ENCODE measurements at places on chromosomes 1 and 21. TPM values are rescaled to one million over a fixed set of nuclear protein-coding genes. Genes with fewer than 3 reads are reported as not detected.

The AADACL3 gene
- polyA plus RNA-seq = not detected

The ZNF593OS gene
- polyA plus RNA-seq = 2.3 TPM

The NCF2 gene
- 5.5 TPM for polyA plus RNA-seq

The TMOD4 gene
- 27.4 TPM for polyA plus RNA-seq

The UMODL1 gene
- polyA plus RNA-seq = not detected

The CYP2J2 gene
- polyA plus RNA-seq = 93.5 TPM

The GCSAML gene
- polyA plus RNA-seq = 0.15 TPM

The ADAMTSL4 gene
- polyA plus RNA-seq = 65.4 TPM

The SYDE2 gene
- 2.4 TPM for polyA plus RNA-seq

The TPTE gene
- not detected for polyA plus RNA-seq

The GJA4 gene
- 37.1 TPM for polyA plus RNA-seq

The DNASE2B gene
- 0.17 TPM for polyA plus RNA-seq

The RBBP4 gene
- 149 TPM for polyA plus RNA-seq

The BLACAT1 gene
- polyA plus RNA-seq = not detected

The FHL3 gene
- 162 TPM for polyA plus RNA-seq

The DCDC2B gene
- polyA plus RNA-seq = 0.67 TPM

The DPYD gene
- 8.3 TPM for polyA plus RNA-seq

The PGLYRP4 gene
- polyA plus RNA-seq = not detected

The FAM72A gene
- 5.4 TPM for polyA plus RNA-seq

The SPRR2F gene
- not detected for polyA plus RNA-seq

The FAM163A gene
- 0.31 TPM for polyA plus RNA-seq

The LRRC42 gene
- 20.2 TPM for polyA plus RNA-seq

The DYRK1A gene
- polyA plus RNA-seq = 58.9 TPM

The AIRE gene
- 0.15 TPM for polyA plus RNA-seq

The PEAR1 gene
- 29.2 TPM for polyA plus RNA-seq

The S100A2 gene
- 2.2 TPM for polyA plus RNA-seq

The TMEM269 gene
- 0.79 TPM for polyA plus RNA-seq

The MCOLN3 gene
- polyA plus RNA-seq = 2.2 TPM

The KIFAP3 gene
- 39.9 TPM for polyA plus RNA-seq

The PAFAH2 gene
- polyA plus RNA-seq = 87.9 TPM

The FNDC7 gene
- not detected for polyA plus RNA-seq

The GBP4 gene
- 4.4 TPM for polyA plus RNA-seq

The APOBEC4 gene
- not detected for polyA plus RNA-seq

The VASH2 gene
- 34.8 TPM for polyA plus RNA-seq

The ENTREP3 gene
- 17.6 TPM for polyA plus RNA-seq

The TRIM46 gene
- polyA plus RNA-seq = 0.40 TPM

The LAX1 gene
- 0.17 TPM for polyA plus RNA-seq

The PTPN22 gene
- 0.26 TPM for polyA plus RNA-seq

The TMEM240 gene
- 4.8 TPM for polyA plus RNA-seq

The GNG4 gene
- polyA plus RNA-seq = 0.28 TPM

The GABRD gene
- polyA plus RNA-seq = 1.1 TPM

The C2CD4D gene
- 0.12 TPM for polyA plus RNA-seq

The FCER1G gene
- 21.4 TPM for polyA plus RNA-seq

The ATP1A2 gene
- 87.0 TPM for polyA plus RNA-seq

The WNT3A gene
- not detected for polyA plus RNA-seq

The S100A16 gene
- polyA plus RNA-seq = 54.7 TPM

The USH2A gene
- polyA plus RNA-seq = 0.05 TPM

The ADGRB2 gene
- polyA plus RNA-seq = 17.6 TPM

The FMO3 gene
- 0.35 TPM for polyA plus RNA-seq

The KCNN3 gene
- 11.8 TPM for polyA plus RNA-seq

The IL19 gene
- not detected for polyA plus RNA-seq

The XPR1 gene
- polyA plus RNA-seq = 9.3 TPM

The KRTAP10-3 gene
- not detected for polyA plus RNA-seq

The TCP10L gene
- polyA plus RNA-seq = 1.6 TPM

The KCNE2 gene
- 0.75 TPM for polyA plus RNA-seq

The OPTC gene
- polyA plus RNA-seq = not detected

All from hindlimb muscle (tissue), 1 donor.